ENCODE measurements at places on chromosomes 1 and 21. TPM values are rescaled to one million over a fixed set of nuclear protein-coding genes. Genes with fewer than 3 reads are reported as not detected.
A peak's percentile ranks its signal among the peaks of the same experiment; 100 is the strongest.

DNM3 gene
- total RNA-seq: 3.7 TPM

YOD1 gene
- total RNA-seq: 4.8 TPM

- peaks cover 46% of the 10 kb centered on the region for H3K4me1 ChIP-seq
- no peaks in the 10 kb centered on the region for H3K27me3 ChIP-seq
- H3K27ac ChIP-seq: peak overlapping the region; percentile 83
- peak overlapping the region; percentile 23 for H3K4me3 ChIP-seq
These were observed 35.7 kb downstream of the EDN2 start for GRCh38 chr1:41448821-41449220.

GRCh38 chr1:157155658-157156057 lies 17.5 kb upstream of the ETV3 start:
- H3K27ac ChIP-seq: peak overlapping the region; percentile 61
- H3K4me3 ChIP-seq: peak overlapping the region; percentile 67
- no peak for DNase-seq

- peaks cover 5% of the 10 kb centered on the region for H3K4me1 ChIP-seq
- H3K27me3 ChIP-seq: peaks cover 32% of the 10 kb centered on the region
- no peak overlapping the region for H3K27ac ChIP-seq
- no peaks in the 10 kb centered on the region for H3K36me3 ChIP-seq
- DNase-seq: no peak
These were observed 50.0 kb upstream of the TARDBP start for GRCh38 chr1:10962483-10962882.
